Lung (tissue), 17 donors: ENCODE measurements at places on chromosomes 5 and 9. TPM values are rescaled to one million over a fixed set of nuclear protein-coding genes. Genes with fewer than 3 reads are reported as not detected.

SCAMP1 gene
- 45.8 TPM for total RNA-seq

GMCL2 gene
- not detected for total RNA-seq

CAMK2A gene
- total RNA-seq: 2.7 TPM

DEPDC1B gene
- total RNA-seq: 0.71 TPM

GRCh38 chr5:154933537-154933936 is 4.5 kb downstream of the GEMIN5 start:
- H3K4me1 ChIP-seq: peaks cover 8% of the 10 kb centered on the region
- H3K27ac ChIP-seq: no peak overlapping the region
- H3K36me3 ChIP-seq: peaks cover 25% of the 10 kb centered on the region
- H3K27me3 ChIP-seq: no peaks in the 10 kb centered on the region

DNA sequence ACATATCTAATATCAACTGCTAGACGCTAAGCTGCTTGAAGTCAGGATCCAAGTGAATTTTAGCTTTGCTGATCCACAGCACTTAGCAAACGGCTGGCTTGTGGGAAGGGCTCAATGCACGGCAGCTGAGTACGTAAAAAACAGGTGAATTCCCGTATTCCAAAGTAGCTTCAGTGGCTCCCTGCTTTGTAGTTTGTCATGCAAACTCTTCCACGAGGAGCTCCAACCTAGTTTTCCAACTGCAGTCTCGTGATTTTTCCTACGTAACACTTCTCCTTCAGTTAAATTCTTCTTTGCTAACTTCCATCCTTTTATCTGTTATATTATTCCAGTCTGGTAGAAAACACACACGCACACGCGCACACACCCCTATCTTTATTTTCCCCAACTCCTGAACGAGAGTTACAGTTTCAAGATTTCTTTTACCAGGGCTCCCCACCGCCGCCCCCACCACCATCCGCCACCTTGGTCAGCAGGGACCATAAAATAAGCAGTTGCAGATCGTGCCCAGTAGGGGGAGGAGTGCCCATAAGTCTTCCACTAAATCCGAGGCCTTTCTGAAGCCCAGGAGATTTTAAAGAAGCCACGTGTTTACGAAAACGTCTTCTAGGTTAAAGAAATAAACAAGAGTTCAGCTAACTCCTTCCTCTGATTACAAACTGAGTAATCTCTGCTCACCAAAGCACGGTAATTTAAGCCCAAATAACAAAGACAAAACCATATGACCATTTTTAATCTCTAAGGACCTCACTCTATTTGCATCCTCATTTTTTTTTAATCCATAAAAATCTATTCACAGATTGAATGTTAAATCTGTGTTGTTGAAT is 34.8 kb upstream of the TRIO start:
- H3K4me1 ChIP-seq: no peaks in the 10 kb centered on the region
- H3K27me3 ChIP-seq: no peaks in the 10 kb centered on the region
- H3K4me3 ChIP-seq: no peak overlapping the region

- H3K4me1 ChIP-seq: no peaks in the 10 kb centered on the region
- H3K36me3 ChIP-seq: peaks cover 1% of the 10 kb centered on the region
- no peak overlapping the region for H3K4me3 ChIP-seq
- no peak for DNase-seq
- H3K27ac ChIP-seq: no peak overlapping the region
These were observed 433.2 kb downstream of the SEMA5A start for GRCh38 chr5:9112520-9113291.

GRCh38 chr5:74596927-74597326 is 43.6 kb downstream of the ENC1 start:
- no peaks in the 10 kb centered on the region for H3K27me3 ChIP-seq
- H3K36me3 ChIP-seq: no peaks in the 10 kb centered on the region
- no peak overlapping the region for H3K4me3 ChIP-seq
- H3K27ac ChIP-seq: no peak overlapping the region

- no peaks in the 10 kb centered on the region for H3K4me1 ChIP-seq
- H3K27me3 ChIP-seq: no peaks in the 10 kb centered on the region
- no peaks in the 10 kb centered on the region for H3K36me3 ChIP-seq
These were observed 134.4 kb downstream of the TMEM38B start for GRCh38 chr9:105828596-105829213.

DNA sequence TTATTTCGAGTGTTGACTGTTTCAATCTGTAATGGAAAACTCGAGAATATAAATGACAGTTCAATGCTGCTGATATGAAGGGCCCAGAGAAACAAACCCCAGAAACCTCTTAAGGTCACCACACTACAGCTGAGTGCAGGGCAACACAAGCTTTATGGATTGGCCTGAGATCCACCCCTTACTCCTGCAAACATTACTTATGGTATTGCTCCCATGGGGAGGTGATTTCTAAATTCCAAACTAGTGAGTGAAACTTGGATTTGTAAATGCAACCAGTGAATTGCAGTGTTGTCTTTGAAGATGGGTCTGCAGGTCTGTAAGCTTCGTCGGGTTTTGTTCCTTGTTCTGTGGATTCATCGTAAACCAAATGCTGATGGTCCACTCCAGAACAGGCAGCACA is 85.4 kb downstream of the NTRK2 start:
- H3K4me3 ChIP-seq: no peak overlapping the region
- H3K36me3 ChIP-seq: no peaks in the 10 kb centered on the region
- no peak for DNase-seq
- no peak overlapping the region for H3K27ac ChIP-seq

DNA sequence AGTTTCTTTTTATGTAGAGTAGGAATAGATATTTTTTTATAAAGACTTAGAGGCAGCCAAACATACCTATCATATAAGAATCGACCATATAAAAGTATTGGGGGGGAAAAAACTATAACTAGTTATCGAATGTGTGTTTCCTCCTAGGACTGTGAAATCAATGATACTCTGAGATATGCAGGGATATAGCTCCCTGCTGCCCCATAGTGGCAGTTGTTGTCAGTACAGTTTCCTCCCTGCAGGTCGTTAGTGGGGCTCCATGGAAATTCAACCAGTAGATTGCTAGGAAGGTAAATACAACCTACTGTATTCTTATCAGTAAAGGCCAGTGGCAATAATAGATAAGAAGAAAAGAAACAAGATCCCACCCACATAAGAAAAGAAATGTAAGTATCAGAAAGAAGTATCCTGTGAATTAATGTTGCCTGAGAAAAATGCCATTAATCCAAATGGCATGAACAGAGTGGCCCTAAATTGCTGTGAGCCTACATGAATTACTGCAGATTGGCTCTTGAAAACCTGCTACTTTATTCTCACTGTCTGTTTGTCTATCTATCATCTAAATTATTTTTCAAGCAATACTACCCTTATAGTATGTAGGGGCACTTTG is 136.9 kb upstream of the FBN2 start:
- H3K4me3 ChIP-seq: no peak overlapping the region
- DNase-seq: peak; percentile 32
- H3K36me3 ChIP-seq: no peaks in the 10 kb centered on the region
- no peaks in the 10 kb centered on the region for H3K4me1 ChIP-seq

DNA sequence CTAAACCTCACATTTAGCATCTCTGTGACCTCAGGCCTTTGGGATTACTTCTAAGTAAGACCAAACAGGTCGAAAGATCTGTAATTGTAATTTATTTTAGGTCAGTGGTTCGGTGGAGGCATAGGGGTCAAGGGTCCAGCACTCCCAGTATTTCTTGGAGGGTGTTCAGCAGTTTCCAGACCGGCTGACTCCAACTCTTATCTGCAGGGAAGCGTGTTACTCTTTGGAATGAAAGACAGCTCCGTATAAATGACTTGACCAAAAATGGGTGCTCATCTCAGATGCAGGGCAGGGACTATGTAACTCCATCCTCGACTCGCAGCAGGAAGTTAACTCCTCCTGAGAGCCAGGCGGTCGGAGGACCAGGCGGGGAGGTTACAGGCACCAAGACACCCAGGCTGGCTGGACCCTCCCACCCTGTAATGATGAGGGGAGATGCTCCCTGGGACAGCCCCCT is 620 bp upstream of the VPS13A start:
- peak overlapping the region; percentile 63 for H3K4me3 ChIP-seq
- H3K27ac ChIP-seq: peak overlapping the region; percentile 93
- DNase-seq: no peak
- H3K36me3 ChIP-seq: no peaks in the 10 kb centered on the region
- no peaks in the 10 kb centered on the region for H3K4me1 ChIP-seq

DNA sequence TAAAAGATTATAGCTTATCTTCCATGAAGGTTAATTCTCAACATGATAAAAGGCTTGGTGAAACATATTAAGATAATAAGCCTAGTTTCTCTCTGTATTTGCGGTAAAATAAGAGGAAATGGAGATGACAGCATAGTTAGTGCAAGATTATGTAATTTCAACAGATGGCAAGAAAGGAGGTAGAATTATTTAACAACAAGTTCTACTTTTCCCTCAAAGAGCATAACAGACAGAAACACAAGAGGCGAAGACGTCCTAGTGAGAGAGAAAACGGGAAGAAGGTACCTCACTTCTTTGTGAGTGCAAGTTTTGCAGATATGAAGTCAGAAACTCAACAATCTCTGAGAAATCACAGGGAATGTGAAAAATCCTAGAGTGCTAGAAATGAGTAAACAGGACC is 144.8 kb upstream of the ADCY2 start:
- H3K36me3 ChIP-seq: no peaks in the 10 kb centered on the region
- H3K4me3 ChIP-seq: no peak overlapping the region
- no peak overlapping the region for H3K27ac ChIP-seq
- no peaks in the 10 kb centered on the region for H3K27me3 ChIP-seq

GRCh38 chr5:75059912-75060545 is 7.7 kb upstream of the GCNT4 start:
- H3K4me1 ChIP-seq: no peaks in the 10 kb centered on the region
- no peaks in the 10 kb centered on the region for H3K27me3 ChIP-seq
- no peak overlapping the region for H3K27ac ChIP-seq
- no peak overlapping the region for H3K4me3 ChIP-seq

DNA sequence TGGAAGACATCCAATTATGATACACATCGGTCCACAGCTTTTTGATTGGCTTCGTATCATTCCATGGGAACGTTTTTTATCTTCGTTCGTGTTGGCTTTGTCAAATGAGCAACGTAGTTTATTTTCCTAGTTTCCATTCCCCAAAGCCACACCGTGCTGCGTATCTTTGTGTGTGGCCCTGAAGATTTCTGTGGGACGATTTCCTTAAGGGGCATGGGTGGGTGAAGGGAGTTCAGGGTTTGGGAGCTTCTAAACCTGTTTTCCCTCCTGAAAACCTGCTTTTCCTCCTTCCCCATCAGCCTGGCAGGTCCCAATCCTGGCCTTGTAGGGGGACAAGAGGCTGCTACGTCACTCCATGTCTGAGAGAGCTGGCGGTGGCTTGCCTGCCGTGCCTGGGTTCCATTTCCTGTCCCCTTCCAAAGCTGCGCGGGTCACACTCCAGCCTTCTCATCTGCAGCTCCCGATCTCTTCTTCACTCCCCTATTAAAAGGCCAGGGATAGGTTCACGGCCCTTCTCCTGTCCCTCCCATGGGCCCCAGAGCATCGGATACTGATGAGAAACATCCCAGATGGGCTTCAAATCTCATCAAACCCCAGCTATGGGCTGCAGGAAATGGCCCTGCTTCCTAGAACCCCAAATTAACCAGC is 23.5 kb upstream of the ASS1 start:
- peaks cover 1% of the 10 kb centered on the region for H3K4me1 ChIP-seq
- no peak overlapping the region for H3K27ac ChIP-seq
- DNase-seq: no peak
- no peaks in the 10 kb centered on the region for H3K36me3 ChIP-seq

DNA sequence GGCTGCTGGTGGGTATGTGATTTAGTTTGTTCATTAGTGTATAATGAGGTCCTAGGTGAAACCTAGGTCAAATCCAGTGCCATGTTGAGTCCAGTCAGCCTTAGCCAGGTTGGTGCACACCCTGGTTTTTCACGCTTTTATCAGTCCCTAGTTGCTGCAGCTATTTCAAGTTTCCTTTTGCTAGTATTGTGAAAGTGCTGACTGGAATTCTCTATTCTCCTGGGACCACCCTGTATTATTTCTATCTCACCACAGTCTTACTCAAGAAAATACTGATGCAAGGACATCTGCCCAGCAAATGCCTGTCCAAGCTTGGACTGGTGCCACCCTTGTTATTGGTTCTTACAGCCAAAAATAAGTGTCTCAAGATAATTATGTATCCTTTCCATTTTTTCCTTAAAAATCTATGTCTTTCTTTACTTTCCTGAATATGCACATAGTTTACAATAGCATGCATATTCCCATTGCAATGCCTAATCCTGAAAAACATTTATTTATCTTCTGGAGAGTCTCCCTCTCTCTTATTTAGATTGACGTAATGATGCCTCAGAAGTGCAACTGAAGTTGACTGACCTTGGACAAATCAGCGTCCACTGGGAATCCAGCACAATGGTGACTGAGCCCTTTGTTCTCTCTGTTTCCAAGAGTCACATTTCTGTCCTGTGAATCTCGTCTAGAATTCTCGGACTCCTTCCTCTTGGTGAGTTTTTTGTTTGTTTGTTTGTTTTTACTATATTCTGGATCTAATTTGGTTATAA is 1075.0 kb downstream of the CDH9 start:
- H3K4me1 ChIP-seq: no peaks in the 10 kb centered on the region
- DNase-seq: no peak
- H3K27me3 ChIP-seq: no peaks in the 10 kb centered on the region
- no peaks in the 10 kb centered on the region for H3K36me3 ChIP-seq
- no peak overlapping the region for H3K4me3 ChIP-seq

DNA sequence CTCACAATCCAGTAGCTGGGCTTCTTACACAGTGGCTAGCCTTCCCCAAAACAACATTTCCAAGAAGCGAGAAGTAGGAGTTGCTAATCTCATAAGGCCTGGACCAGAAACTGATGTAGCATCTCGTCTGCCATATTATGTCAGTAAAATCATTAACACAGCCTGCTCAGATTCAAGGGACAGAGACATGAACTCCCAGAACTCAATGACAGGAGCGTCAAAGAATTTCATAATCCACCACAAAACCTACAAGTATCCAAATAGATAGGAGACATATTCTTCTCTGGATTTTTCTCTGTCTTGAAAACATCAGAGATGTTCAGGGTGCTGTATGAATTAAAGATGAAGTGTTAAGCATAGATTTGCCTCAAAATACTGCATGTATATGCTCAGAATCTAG is 457.6 kb upstream of the ACTBL2 start:
- H3K4me3 ChIP-seq: no peak overlapping the region
- H3K27me3 ChIP-seq: no peaks in the 10 kb centered on the region
- no peaks in the 10 kb centered on the region for H3K36me3 ChIP-seq
- no peaks in the 10 kb centered on the region for H3K4me1 ChIP-seq
- H3K27ac ChIP-seq: no peak overlapping the region

- no peak for DNase-seq
- H3K4me1 ChIP-seq: no peaks in the 10 kb centered on the region
- H3K4me3 ChIP-seq: no peak overlapping the region
- no peaks in the 10 kb centered on the region for H3K27me3 ChIP-seq
- H3K27ac ChIP-seq: no peak overlapping the region
These were observed 91.4 kb downstream of the TSSK1B start for GRCh38 chr5:113343343-113343742.

DNA sequence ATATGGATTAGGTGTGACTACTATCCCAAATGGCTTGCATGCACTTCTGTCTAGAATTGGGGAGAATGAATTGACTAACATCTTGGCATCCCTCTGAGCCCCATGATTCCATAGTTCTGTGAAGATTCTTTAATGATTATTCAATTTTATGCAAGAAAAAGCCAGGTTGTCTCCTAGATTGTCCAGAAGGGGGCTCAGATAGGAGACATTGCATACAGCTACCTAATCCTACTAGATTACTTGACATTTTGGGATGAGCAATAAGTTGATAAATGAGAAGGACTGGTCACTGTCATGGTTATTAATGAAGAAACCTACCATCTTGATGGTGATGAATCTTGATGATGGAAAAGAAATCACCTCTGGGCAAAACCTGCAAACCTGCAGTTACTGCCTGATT is 117.0 kb downstream of the CARTPT start:
- H3K36me3 ChIP-seq: no peaks in the 10 kb centered on the region
- no peaks in the 10 kb centered on the region for H3K27me3 ChIP-seq
- H3K27ac ChIP-seq: no peak overlapping the region
- H3K4me3 ChIP-seq: no peak overlapping the region
- H3K4me1 ChIP-seq: peaks cover 4% of the 10 kb centered on the region
